ENCODE measurements at places on chromosomes 13 and 19.

- DNase-seq = no peak
Observed at GRCh38 chr13:36051082-36051481, 80.1 kb downstream of the DCLK1 start.

GRCh38 chr19:17138937-17139598 lies 63.5 kb downstream of the MYO9B start:
- DNase-seq = no peak

- no peak for DNase-seq
Observed at GRCh38 chr19:41928221-41928683, at the start of gene ERFL. Gene ERFL, minus strand, starts transcription at chr19:41928449. Its CDS starts 15,530 bp downstream, at chr19:41912919.

GRCh38 chr19:21314676-21315075 lies 14.5 kb downstream of the ZNF708 start:
- DNase-seq = no peak

GRCh38 chr19:46460981-46461380 lies 10.4 kb downstream of the PNMA8A start:
- DNase-seq = no peak
